ENCODE measurements at places on chromosomes 1 and 21.

- peak; percentile 24 for DNase-seq
Measured at GRCh38 chr1:177922209-177922608, 47.6 kb downstream of the SEC16B start.

GRCh38 chr1:21299780-21300395 lies 9.6 kb upstream of the ECE1 start:
- no peak for DNase-seq

GRCh38 chr1:15153842-15154479 lies 414 bp downstream of the TMEM51 start:
- peak; percentile 78 for DNase-seq

DNA sequence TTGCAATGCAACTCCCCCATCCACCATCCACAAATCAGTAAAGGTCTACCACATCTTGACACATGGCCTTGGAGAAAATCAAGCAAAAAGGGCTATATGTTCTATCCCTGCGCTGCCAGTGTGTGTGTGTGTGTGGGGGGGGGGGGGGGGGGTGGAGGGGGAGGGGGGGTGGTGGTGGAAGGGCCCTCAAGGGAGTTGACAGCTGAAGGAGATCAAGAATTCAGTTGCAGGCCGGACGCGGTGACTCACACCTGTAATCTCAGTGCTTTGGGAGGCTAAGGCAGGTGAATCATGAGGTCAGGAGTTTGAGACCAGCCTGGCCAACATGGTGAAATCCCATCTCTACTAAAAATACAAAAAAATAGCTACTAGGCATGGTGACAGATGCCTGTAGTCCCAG lies 37.6 kb upstream of the CLIC4 start:
- DNase-seq, result no peak

- DNase-seq, result no peak
Measured at GRCh38 chr1:214364386-214364785, 83.4 kb downstream of the SMYD2 start.

DNA sequence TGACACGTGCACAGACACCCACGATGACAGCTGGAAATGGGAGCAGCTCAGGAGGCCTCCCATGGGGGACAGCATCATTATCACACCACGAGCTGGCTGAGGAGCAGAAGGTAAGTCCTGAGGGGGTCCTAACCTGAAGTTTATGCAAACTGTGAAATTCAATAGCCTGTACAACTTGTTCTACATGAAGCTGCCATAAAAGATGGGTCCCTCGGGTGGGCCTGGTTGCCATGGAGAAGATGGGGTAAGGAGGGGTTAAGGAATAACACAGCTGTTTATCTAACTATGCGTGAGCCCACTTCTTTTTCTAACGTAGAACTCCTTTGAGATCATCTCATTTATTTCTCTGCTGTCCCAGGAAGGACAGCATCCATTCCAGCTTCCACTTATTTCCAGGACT lies 163.4 kb upstream of the CD34 start:
- DNase-seq, result no peak

- DNase-seq, result no peak
Measured at GRCh38 chr1:87178441-87178840, 150.2 kb upstream of the LMO4 start.

DNA sequence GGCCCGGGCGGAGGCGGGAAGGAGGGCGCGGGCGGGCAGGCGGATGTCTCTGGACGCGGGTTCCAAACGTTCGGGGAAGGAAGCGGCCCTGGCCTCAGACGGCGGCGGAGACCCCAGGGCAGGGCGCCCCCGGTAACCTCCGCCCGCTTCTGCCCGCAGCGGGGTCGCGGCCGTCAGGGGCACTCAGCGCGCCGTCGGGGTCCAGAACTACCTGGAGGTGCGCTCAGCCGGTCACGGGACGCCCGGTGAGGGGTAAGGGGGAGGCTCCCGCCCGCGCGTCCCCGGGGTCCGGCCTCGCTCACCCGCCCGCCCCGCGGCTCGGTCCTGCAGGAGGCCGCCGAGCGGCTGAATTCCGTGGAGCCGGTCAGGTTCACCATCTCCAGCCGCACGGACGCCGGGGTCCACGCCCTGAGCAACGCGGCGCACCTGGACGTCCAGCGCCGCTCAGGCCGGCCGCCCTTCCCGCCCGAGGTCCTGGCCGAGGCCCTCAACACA lies 406 bp downstream of the PUSL1 start:
- DNase-seq, result no peak

DNA sequence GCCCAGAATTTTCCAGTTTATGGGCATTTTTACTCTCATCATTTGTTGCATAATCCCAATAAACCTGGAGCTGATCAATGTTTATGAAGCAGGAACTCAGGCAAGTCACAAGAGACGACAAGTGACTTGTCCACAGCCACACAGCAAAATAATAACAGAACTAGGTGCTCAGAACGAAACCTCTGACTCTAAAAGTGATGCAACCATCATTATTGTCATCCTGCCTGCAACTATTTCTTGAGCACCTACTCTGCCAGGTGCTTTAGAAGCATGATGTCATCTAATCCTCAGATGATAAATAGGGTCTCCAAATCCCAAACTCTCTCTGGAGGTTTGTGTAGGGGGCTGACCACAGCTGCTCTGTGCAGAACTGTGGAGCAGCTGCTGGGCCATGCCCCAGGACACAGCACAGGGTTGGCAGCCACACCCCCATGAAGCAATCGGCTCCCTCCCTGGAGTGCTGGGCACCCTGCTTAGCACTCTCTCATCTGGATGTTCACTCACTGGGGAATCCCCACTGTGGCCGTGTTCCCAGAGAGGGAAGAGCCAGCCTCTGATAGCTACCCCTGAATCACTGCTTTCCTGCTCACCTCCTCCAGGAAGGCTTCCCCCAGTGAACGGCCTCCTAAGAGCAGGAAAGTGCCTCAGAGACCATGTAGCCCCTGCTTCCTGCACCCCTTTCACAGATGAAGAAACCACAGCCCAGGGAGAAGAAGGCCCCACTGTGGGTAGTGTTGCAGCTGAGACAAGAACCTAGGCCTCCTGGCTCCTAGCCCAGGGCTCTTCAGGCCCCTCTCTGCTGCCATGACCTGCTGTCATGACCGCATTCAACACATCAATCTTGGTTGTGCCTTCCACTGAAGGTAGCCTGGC lies 2.1 kb downstream of the TTC22 start:
- no peak for DNase-seq

GRCh38 chr21:35932232-35932911 lies 128.0 kb downstream of the SETD4 start:
- DNase-seq, result no peak

- DNase-seq, result peak; percentile 71
Measured at GRCh38 chr1:21651214-21652042, 17.7 kb downstream of the RAP1GAP start.

GRCh38 chr1:184416481-184416880 lies 29.7 kb downstream of the C1orf21 start:
- no peak for DNase-seq

- DNase-seq, result no peak
Measured at GRCh38 chr1:44354268-44354839, 703 bp downstream of the ERI3 start.

Measured in HEK293T (cell line).